D341Med (cell line): ENCODE measurements at places on chromosomes 4 and X.
A peak's percentile ranks its signal among the peaks of the same experiment; 100 is the strongest.

GRCh38 chr4:42281324-42282020 is 115.8 kb upstream of the SHISA3 start:
- no peak for DNase-seq

DNA sequence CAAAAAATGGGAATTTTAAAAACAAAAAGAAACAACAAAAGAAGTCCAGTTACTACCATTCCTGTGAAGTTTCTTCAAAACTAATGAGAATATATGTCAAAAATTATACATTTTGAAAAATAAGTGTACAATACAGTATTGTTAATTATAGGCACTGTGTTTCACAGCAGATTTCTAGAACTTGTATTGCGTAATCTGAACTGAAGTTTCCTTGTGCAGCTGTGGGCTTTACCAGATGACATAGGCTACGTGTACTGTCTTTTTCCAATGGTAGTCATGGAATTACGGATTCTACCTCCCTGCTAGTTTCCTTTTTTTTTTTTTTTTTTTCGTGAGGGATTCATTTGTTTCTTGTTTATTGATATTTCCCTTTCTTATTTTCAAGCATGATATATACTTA is 113.8 kb upstream of the GABRA2 start:
- DNase-seq = no peak

- no peak for DNase-seq
These were observed 103.6 kb downstream of the PRKX start for GRCh38 chrX:3609810-3610209.

GRCh38 chr4:145179281-145179860 is 1.0 kb downstream of the OTUD4 start:
- DNase-seq = peak; percentile 78

DNA sequence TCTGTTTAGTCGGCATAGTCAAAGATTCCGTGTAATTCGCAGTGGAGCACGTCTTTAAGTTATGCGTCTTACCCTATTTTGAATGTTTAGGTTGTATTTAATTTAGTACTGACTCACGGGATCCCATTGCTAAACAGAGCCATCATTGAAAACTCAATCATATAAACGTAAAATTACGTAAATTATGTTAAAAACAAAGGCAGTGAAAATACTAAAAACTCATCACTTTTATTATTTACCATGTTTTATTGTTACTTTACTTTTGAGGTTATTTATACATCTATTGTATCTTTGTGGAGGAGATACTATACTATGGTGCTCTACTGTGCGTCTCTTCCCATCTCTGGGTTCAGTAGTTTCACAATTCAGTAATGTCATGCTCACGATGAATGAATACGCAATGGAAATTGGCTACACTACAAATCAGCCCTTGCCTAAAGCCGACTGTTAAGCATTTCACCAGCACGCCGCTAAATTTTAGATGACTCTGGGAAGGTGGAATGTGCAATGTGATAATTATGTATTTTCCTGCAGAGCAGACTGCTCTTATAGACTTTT is 944 bp downstream of the FUNDC2 start:
- DNase-seq = no peak

- DNase-seq = peak; percentile 94
These were observed at the start of gene SNX25 for GRCh38 chr4:185209031-185209851. Gene SNX25 (plus strand): TSS chr4:185209598. CDS start chr4:185209827, 229 bp downstream.

DNA sequence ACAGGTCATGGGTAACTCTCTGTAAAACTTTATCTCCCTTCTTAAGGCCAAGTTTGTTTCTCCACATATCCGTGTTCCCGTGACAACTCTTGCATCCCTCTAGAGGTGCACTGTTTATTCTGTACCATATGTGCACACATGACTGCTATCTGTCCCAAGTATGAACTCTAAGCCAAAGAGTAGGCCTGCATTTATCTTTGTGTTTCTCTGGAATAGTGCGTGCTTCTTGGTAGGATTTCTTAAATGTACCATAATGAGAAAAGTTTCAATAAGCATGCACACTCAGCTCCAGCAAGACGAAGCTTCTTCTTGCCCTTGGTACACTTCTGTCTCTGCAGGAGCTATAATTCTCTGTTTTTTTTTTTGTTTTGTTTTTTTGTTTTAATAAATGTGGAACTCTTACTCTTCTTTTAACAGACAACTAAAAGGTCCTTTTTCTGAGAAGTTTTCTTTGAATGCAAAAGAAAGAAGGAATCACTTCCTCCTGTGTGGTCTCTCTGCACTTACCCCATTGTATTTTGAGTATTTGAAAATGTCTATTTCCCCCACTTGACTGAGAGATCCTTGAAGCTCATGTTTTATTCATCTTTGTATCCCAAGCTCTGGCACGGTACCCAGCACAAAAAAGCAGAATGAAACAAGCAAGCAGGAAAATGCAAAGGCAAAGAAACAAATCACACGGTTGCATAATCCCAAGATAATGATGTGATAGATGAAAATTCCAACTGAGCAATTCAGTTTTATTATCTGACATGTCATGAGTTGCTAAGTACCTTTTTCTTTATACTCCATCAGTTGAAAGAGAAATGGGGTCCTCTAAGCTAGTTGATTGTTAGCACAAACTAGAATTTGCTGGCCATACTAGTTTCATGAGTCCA is 521.9 kb upstream of the BOD1L1 start:
- DNase-seq = no peak

DNA sequence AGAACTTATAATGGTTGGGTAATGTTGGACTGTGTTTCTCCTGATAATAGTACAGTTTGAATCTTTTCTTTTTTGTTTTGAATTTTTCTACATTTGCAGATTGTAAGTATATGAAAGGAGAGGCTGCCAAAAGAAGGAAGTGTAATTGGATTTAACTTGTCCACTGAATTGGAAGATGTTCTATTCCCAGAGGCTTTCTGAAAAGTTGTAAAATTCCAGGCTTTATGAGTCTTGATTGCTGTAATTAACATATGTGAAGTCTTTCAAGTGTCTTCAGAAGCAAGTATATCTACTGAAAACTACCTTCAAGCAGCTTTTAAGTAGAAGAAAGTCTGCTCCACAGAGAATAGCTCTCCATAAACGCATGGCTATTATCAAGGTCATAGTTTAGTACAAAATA is 2456.4 kb downstream of the PCDH7 start:
- DNase-seq = no peak

GRCh38 chr4:68358988-68359387 is 9.1 kb upstream of the YTHDC1 start:
- DNase-seq = no peak

GRCh38 chr4:89119836-89120235 is 8.5 kb downstream of the TIGD2 start:
- no peak for DNase-seq

GRCh38 chr4:122086338-122087065 is 65.6 kb upstream of the BLTP1 start:
- no peak for DNase-seq

DNA sequence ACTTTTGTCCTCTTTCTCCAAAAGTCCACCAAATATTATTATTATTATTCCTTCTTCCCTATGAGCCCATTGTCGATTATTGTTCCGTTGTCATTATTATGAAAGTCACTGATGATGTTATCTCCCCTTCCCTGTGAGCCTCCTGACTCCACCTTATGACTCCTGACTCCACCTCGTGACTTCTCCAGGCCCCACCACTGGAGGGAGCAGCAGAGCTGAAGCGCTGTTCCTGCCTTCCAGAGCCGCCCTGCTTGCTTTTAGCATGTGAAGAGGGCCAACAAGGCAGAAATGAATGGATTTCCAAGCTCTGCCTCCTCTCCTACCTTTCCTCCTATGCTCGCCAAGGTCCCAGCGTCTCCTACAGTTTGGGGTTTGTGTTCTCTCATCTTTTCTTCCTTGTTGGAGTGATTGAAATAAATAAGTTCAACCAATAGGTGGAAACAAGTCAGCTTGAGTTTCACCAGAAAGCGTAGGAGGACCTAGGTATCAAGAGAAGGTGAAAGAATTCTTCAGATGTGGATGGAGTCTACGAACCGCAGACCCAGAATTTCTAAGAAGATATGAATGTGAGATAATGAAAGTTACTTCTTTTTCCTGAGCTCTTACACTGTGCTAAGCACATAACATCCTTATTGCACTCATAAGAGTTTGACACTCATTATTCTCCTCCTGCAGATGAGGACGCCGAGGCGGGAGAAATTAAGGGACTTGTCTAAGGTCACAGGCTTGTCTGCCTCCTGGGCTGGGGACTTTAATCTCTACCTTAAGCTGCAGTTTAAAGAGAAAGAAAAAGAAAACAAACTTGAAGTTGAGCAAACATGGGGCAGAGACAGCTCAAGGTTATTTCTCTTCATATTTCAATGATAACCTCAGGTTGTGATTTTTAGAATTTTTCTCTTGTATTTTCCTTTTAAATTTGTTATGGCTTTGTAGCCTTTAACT is 26.1 kb downstream of the IGSF1 start:
- no peak for DNase-seq

DNA sequence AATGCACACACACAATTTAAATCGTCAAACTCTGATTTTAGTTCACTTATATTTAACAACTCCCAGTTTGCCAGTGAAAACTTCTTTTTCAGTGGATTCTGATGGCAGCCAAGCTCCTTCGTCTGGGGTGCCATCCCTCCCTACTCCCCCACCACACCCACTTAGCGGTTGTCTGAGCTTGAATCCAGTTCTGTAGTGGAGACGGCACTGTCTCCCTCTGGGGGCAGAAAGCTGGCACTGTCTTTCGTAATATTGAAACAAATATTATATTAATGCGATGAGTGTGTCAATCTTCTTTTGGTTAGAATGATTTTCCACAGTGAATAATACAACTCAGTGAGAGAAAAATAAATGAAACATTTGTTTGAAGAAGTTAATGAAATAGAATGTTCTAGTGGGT is 5.4 kb downstream of the MEPE start:
- peak; percentile 50 for DNase-seq

GRCh38 chrX:25537699-25538098 is 521.9 kb upstream of the ARX start:
- no peak for DNase-seq

GRCh38 chrX:35800474-35800873 is 2.3 kb downstream of the MAGEB16 start:
- DNase-seq = no peak

DNA sequence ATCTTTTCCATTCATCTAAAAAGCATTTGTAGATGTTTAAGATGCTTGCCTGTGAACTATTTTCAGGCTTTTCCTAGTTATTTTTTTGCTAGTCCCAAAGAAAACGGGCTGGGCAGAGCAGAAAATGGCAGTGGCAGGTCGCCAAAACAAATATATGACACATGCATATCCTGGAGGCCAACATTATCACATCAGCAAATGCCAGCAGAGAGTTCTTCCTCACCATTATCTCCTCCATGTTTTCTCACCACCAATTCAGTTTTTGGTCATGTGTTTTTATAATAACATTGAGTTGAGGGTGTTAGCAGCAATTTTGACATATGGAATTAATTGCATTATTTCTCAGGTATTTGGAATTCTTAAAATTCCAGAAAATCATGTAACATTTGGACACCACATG is 97.9 kb upstream of the EOLA2 start:
- no peak for DNase-seq

GRCh38 chr4:158861281-158861680 is 92.5 kb downstream of the FNIP2 start:
- no peak for DNase-seq

DNA sequence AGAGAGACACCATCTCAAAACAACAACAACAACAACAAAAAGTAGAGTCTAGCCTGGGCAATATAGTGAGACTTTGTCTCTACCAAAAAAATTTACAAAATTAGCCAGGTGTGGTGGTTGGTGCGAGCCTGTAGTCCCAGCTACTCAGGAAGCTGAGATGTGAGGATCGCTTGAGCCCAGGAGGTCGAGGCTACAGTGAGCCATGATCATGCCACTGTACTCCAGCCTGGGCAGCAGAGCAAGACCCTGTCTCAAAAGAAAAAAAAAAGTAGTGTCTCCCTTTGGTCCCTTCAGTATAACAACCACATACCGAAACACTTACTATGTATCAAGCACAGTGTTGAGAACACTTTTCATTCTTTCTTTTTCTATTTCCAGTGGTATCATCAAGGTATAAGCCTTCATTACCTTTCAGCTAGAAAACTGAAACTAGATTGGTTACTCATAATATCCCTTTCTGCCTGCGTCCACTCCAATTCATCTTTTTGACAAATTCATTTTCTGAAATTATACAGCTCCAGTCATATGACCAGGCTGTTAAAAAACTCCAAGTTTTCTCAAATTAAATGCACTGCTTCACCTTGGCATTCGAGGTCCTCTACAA is 54.1 kb downstream of the RPS6KA3 start:
- no peak for DNase-seq
